CD4-positive, CD25-positive, alpha-beta regulatory T cell (primary cell): ENCODE measurements at places on chromosomes 11 and 22.

GRCh38 chr22:36036167-36036624 is 7.6 kb upstream of the RBFOX2 start:
- no peaks in the 10 kb centered on the region for H3K36me3 ChIP-seq
- no peak for DNase-seq
- H3K4me3 ChIP-seq, result no peak overlapping the region
- peaks cover 13% of the 10 kb centered on the region for H3K27me3 ChIP-seq
- no peaks in the 10 kb centered on the region for H3K4me1 ChIP-seq
- no peak overlapping the region for H3K27ac ChIP-seq

- H3K4me3 ChIP-seq, result no peak overlapping the region
- no peaks in the 10 kb centered on the region for H3K27me3 ChIP-seq
- H3K4me1 ChIP-seq, result no peaks in the 10 kb centered on the region
These were observed 101.0 kb upstream of the PARVA start for GRCh38 chr11:12276356-12276755.

DNA sequence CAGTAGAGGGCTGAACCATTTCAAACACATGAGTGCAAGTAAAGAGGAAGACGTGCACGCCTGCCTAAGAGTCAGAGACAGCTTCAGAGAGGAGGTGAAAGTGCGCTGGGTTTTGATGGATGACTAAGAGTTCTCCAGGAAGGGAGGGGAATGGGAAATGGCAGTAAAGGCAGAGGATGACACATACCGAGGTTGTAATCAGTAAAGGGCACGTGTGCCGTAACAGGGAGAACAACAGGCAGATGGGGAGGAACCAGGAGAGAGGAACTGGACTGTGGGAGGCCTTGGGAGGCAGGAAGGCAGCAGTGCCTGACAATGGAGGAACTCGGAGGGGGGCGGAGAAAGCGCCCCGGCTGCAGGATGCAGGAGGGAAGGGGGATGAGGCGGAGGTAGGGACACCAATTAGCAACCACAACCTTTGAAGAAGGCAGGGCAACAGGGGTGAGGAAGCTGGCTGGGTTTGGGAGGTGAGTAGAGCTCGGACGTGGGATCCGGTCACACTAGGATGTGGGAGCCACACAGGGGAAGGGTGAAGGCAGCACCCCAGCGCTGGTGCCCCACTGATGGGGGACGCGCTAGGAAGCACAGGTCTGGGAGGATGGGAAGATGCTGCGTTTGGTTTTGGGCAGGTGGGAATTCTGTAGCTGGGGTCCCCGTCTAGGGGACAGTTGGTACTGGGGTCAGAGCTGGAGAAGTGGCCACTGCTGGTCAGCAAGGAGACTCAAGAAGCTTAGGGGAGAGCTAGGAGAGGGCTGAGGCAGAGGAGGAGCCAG is 67.4 kb downstream of the SCUBE1 start:
- H3K4me3 ChIP-seq, result no peak overlapping the region
- no peaks in the 10 kb centered on the region for H3K36me3 ChIP-seq
- no peak overlapping the region for H3K27ac ChIP-seq
- H3K27me3 ChIP-seq, result no peaks in the 10 kb centered on the region

GRCh38 chr11:66247295-66247694 is 21.1 kb upstream of the RAB1B start:
- no peak for DNase-seq
- H3K27ac ChIP-seq, result no peak overlapping the region
- H3K4me3 ChIP-seq, result no peak overlapping the region
- H3K36me3 ChIP-seq, result peaks cover 38% of the 10 kb centered on the region
- no peaks in the 10 kb centered on the region for H3K27me3 ChIP-seq
- H3K4me1 ChIP-seq, result no peaks in the 10 kb centered on the region

GRCh38 chr11:76762867-76763572 is 20.1 kb upstream of the TSKU start:
- H3K4me1 ChIP-seq, result peaks cover 3% of the 10 kb centered on the region
- no peaks in the 10 kb centered on the region for H3K36me3 ChIP-seq
- DNase-seq, result no peak
- H3K4me3 ChIP-seq, result no peak overlapping the region
- no peaks in the 10 kb centered on the region for H3K27me3 ChIP-seq

- no peaks in the 10 kb centered on the region for H3K36me3 ChIP-seq
- DNase-seq, result no peak
- H3K27ac ChIP-seq, result no peak overlapping the region
- H3K4me1 ChIP-seq, result no peaks in the 10 kb centered on the region
- no peak overlapping the region for H3K4me3 ChIP-seq
These were observed 36.6 kb upstream of the UBASH3B start for GRCh38 chr11:122618927-122619326.
